ENCODE measurements at places on chromosomes 7 and 10.

DNA sequence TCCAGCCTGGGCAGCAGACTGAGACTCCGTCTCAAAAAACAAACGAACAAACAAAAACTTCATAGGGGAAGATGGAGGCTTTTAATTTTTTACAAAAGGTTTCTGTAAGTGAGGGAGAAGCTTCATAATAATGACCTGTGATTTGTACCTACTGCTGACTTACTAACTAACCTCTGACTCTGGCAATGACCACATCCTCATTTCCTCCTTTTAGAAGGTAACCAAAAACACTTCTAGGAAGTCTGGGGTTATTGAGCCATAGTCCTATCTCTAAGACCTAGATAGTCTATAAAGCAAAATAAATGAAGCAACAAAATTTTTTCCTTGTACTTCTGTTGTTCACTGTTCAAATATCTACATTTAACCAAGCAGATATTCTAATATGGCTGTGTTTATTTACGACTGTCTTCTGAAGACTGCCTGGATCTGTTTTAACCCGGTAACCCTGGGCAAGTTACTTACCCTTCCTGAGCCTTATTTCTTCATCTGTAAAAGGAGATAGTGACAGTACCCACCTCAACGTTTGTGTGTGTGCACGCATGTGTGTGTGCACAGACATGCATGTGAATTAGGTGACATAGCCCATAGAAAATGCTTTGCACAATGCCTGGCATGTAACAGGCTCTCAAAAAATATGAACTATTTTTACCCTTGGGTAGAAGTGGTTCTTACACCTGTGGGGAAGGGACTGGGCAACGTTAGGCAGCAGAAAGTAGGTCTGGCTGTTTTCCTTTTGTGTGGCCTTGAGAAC is 30.8 kb upstream of the SMNDC1 start:
- no peak for DNase-seq

DNA sequence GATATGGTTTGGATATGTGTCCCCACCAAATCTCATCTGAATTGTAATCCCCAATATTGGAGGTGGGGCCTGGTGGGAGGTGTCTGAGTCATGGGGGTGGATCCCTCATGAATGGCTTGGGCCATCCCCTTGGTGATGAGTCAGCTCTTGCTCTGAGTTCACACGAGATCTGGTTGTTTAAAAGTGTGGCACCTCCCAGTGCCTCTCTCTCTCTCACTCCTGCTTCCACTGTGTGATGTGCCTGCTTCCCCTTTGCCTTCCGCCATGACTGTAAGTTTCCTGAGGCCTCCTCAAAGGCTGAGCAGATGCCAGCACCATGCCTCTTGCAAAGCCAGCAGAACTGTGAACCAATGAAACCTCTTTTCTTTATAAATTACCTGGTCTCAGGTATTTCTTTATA is 4.8 kb upstream of the GCK start:
- DNase-seq = no peak

GRCh38 chr7:1041551-1042491 is 2.5 kb upstream of the GPR146 start:
- DNase-seq = no peak

- DNase-seq = no peak
Measured at GRCh38 chr10:62182595-62182994, 86.0 kb downstream of the RTKN2 start.

DNA sequence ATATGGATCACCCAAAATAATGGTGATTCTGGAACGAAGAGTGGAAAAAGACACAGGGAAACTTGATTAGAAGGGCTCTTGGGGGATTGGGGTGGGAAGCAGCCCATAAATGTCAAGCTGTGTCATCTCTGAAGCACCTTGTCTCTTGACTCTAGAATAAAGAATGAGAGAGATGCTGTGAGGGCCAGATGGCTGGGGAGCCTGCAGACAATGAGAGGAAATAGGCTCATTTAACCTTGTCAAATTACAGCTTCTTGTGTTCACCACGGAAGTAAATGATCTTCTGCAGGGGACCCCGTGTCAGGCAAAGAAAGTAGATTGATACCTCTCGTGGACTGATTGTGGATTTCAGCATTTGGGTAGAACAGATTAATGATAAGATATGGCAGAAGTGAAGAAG is 159.3 kb downstream of the ST7 start:
- DNase-seq = no peak

- DNase-seq = no peak
Measured at GRCh38 chr7:23298141-23298881, 828 bp upstream of the MALSU1 start.

DNA sequence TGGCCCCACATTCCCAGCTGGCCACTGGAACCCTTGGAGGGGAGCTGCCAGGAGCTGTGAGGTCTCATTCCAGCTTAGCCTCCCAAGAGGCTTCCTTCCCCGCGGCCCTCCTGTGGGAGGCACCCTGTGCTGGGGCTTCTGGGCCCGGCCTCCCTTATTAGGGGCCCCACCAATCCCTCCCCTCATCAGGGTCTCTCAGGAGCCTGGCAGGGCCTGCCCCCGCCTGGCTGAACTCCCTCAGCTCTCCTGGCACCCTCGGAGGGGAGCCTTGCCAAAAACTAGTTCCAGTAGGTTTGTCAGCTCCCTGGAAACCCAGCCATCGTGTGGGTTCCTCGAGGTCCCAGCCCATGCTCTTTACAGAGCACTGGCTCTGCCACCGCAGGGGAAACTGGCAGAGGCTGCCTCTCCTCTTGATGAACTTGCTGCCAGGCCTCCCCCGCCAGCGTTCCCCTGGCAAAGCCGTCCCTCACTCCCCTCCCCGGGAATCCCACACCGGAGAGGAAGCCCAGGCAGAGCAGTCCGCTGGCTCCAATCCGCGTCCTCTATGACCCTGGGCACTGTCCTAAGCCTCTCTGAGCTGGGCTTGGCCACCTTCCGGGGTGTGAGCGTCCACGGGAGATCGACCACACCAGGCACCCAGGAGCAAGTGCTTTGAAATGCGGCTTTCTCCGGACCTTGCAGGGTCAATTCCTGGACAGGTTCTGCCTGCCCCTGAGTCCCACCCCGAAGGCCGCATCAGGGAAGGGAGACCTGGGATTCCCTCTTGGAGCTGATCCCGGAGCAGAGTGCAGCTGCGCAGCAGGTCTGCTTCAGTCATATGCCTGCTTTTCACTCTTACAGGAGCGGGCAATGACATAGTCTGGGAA is 139.8 kb downstream of the ARHGAP22 start:
- no peak for DNase-seq

Measured in COR-L47 (cell line).